Naive thymus-derived CD8-positive, alpha-beta T cell (primary cell): ENCODE measurements at places on chromosomes 12 and 14.

DNA sequence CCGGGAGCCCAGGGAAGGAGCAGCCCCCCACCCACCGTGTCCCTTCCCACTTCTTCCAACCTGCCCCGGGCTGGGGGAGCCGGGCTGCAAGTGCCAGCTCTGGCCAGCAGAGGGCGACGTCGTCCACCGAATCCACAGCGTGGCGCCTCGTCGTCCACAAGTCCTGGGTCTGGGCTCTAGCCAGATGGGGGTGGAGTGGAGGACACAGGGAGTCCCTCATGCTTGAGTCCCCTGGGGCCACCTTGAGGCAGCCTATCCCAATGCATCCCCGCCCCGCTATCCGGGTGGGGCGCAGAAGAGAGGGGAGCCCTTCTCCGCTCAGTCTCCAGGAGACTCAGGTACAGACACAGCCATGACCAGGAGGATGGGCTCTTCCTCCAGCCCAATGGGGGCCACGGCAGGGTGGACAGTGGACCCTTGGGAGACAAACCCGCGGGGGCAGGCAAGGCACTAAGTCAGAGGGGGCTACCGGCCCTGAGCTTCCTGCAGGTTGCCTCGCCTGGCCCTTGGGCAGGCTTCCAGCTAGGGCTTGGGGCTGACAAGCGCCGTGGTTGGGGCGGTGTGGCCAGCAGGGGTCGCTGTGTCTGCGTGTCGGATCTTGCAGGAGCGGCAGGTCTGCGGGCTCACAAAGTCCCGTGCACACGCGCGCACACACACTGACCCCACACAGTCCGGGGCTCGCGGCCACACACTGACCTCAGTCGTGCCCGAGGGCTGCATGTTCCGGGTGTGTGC is 5.5 kb downstream of the AQP5 start:
- DNase-seq: peak; percentile 93

DNA sequence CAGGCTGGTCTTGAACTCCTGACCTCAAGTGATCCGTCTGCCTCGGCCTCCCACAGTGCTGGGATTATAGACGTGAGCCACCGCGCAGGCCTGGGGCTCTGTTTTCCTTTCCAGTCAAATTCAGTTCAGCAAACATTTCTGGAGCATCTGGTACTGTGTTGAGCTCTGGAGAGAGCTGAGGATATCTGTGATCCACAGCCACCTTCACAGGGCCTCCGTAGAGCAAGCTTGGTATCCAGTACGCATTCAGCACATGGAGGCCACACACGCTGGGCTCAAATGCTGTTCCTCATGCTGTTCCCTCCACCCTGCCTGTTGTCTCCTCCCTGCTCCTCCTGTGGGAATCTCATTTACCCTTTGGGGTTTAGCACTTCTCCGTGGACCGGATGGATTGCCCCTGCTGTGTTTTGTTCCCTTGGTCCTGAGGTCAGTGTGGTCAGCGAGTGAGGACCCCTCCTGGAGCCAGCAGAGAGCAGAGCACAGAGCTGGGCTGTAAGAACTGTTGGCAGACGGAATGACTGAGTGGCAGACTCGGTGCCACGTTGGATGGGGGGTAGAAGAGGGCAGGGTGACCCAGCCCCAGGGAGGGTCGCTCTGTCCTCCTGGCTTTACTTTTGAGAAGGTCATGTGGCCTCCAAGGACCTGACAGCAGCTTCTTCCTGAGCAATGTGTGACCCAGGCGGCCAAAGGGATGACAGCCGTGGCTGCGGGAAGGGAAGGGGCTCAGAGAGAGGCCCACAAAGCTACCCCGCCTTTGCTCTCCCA is 891 bp downstream of the RPS6KL1 start:
- no peak for DNase-seq

- DNase-seq: no peak
Observed at GRCh38 chr14:90319634-90320541, 11.9 kb downstream of the NRDE2 start.

DNA sequence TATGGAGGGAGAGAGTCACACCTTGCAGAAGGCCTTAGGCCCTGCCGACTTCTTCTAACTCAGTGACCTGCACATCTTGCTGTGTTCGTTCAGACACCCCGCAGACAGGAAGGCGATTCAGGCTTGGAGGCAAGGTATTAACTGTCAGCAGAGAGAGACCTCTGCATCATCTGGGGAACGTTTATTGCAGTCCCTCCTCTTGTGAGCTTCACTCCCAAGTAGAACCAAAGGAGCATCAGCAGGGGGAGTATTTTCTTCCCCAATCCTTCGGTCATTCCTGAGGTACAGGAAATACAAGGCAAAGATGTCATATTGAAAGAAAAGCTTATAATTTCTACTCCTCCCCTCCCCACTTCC is 217.9 kb downstream of the CRADD start:
- DNase-seq: no peak

GRCh38 chr12:70190262-70191010 is 52.8 kb upstream of the CNOT2 start:
- no peak for DNase-seq

GRCh38 chr12:57058454-57058853 is 8.5 kb upstream of the MYO1A start:
- DNase-seq: no peak

- no peak for DNase-seq
Observed at GRCh38 chr12:84247931-84248330, 664.7 kb downstream of the SLC6A15 start.

DNA sequence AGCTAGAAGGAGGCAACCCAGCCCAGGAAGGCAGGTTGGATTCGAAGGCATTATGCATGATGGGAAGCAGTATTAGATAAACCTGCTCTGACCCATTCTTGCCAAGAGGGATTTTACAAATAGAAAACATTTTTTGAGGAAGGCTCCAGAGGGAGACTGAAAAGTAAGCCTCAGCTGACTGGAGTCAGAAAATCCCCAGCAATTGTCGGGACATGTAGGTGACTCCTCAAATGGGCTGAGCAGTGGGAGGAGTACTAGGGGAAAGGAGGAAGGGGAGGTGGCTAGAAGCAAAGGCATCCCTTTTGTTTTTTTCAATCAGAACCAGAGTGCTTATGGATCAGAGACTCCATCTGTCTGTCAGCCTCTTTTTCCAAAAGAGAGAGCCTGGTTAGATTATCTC is 138.1 kb upstream of the NTF3 start:
- no peak for DNase-seq

GRCh38 chr12:130708648-130709047 is 7.5 kb downstream of the RIMBP2 start:
- DNase-seq: no peak

DNA sequence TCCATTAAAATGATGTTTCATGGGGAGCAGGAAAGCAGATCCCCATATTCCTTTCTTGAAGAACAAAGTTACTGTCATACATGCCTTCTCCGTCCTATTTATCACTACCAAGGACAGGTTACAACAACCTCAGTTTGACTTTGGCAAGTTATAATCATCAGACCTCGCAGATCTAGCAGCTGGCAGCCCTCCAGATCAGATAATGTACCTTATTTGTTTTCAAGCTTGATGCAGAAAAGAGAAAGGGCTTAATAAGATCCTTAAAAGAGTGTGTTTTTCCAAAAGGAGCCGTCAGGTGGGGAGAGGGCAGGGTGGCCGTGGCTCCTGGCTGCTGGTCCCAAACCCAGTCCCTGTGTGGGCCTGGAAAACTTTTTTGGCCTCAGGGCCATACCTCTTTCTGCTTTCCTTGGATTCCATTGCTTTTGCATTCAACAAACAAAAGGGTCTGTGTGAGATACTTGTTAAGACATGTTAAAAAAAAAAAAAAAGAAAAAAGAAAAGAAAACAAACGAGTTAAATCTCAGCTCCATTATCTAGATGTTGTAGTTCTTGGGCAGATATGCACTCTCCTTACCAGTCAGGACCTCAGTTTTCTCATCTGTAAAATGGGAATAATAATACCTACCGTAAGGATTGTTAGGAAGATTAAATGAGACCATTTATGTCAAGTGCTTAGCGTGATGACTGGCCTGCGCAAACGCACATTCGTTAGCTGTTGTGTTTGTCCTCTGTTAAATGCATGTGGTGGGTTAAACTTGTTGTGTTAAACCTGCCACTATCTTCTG is 64.6 kb downstream of the B4GALNT3 start:
- DNase-seq: no peak

GRCh38 chr14:49975276-49975675 is 82.4 kb downstream of the ARF6 start:
- DNase-seq: no peak

DNA sequence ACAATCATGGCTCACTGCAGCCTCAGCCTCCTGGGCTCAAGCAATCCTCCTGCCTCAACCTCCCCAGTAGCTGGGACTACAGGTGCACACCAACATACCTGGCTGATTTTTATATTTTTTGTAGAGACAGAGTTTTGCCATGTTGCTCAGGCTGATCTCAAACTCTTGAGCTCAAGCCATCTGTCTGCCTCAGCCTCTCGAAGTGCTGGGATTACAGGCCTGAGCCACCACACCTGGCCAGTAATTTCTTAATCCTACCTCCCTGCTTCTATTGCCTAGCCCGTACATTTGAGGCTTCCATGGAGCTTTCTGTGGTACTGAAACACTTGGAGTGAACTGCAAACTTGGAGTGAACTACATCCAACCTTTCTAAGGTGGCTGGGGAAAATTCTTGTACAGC is 20.7 kb downstream of the SLC35E3 start:
- no peak for DNase-seq

- no peak for DNase-seq
Observed at GRCh38 chr14:31228533-31228932, 20.9 kb upstream of the HECTD1 start.

DNA sequence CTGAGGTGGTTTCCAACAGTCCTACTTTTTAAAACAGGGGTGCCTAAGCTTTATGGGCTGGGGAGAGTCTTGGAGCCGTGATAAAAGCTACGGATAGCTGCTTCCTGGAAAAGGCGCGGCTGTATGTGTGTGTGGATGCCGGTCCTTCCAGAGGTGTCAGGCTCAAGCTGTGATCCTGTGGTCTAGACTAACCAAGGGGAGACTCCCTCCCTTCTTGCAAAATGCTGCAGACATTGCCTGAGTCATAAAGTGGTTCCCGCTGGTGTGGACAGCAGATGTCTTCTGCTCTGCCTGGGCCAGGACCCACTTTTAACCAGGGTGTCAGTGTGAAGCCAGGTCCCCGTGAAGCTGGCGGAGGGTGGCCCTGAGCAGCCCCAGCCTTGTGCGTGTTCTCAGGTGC is 37.8 kb downstream of the CCDC92 start:
- DNase-seq: no peak

- no peak for DNase-seq
Observed at GRCh38 chr12:64800640-64801039, 23.8 kb upstream of the TBC1D30 start.

GRCh38 chr12:106126441-106127337 is 12.1 kb downstream of the NUAK1 start:
- no peak for DNase-seq

- no peak for DNase-seq
Observed at GRCh38 chr14:88870777-88871176, 46.3 kb downstream of the TTC8 start.

GRCh38 chr12:26627335-26627734 is 205.7 kb downstream of the ITPR2 start:
- DNase-seq: no peak

GRCh38 chr12:74401035-74401434 is 136.6 kb upstream of the ATXN7L3B start:
- no peak for DNase-seq

DNA sequence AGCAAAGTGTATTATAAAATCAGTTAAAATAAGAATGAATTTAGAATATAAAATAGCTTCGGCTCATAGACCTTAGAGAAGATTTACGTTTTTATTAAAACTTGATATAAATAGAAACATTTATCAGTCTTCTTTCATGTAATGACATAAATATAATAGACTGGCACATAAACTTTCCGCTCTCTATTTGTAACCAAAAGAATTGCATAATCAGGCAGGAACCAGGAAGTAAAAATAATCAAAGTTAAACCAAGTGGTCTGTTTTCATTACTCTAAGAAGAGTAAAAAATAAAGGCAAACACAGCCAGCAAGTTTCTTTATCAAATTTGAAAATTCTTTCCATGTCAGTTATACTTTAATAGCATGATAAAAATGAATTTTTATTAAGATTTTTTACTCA is 46.3 kb upstream of the ATP2A2 start:
- no peak for DNase-seq

DNA sequence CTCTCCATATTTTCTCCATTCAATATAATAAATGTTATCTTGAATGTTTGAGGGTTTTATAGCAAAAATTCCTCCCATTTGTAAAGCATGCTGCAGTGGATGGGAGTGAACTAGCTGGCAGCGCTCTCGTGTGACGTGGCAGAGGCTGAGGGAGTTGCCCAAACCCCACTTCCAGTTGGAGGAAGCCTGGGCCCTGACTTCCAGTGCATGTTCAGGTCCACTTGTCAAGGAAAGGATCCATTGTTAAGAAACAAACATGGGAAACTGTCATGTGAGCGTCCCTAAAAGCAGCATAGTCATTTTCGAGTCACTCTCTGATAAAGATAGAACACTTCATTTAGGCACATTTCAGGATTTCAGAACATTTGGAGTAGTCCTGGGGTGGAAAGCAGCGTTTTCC is 116.6 kb downstream of the SLC25A47 start:
- DNase-seq: no peak

DNA sequence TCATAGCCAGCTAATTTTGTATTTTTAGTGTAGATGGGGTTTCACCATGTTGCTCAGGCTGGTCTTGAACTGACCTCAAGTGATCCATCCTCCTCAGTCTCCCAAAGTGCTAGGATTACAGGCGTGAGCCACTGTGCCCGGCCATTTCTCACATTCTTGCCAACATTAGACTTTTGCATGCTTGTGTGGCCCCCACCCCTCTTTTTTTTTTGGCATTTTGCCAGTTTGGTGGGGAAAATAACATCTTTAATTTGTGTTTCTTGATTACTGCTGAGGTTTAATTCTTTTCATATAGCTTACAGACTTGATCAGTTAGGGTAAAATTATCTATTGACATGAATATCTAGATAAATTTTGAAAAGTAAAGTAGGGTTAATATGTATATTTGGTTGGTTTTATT is 3.8 kb downstream of the CCT2 start:
- no peak for DNase-seq

- DNase-seq: no peak
Observed at GRCh38 chr12:27236498-27236897, 7.6 kb upstream of the STK38L start.

DNA sequence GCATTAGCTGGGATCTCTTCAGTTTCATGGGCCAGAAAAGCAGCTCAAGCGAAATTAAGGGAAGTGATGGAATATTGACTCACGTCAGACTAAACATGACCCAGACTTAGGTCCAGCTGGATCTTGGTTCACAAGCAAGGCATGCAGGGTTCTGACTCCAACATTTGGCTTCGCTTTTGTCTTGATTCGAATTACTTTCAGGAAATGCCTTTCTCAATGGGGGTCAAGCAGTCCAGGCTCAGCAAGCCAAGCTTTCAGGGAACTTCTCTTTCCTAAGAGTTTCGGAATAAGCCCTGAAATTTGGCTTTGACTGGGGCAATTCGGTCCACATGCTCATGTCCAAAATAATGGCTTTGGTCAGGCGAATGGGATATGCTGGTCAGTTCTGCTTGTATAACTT is 678.7 kb upstream of the TMEM132C start:
- no peak for DNase-seq

- DNase-seq: no peak
Observed at GRCh38 chr12:130337488-130338303, at the start of gene PIWIL1. TSS of gene PIWIL1 (plus strand) at chr12:130337887. CDS start at chr12:130342592, 4,705 bp downstream.

GRCh38 chr14:75461303-75461702 is 33.5 kb downstream of the JDP2 start:
- no peak for DNase-seq
